ENCODE measurements at places on chromosomes 13 and 19.

GRCh38 chr13:40204246-40204645, 462.2 kb downstream of the FOXO1 start:
- no peak for DNase-seq

DNA sequence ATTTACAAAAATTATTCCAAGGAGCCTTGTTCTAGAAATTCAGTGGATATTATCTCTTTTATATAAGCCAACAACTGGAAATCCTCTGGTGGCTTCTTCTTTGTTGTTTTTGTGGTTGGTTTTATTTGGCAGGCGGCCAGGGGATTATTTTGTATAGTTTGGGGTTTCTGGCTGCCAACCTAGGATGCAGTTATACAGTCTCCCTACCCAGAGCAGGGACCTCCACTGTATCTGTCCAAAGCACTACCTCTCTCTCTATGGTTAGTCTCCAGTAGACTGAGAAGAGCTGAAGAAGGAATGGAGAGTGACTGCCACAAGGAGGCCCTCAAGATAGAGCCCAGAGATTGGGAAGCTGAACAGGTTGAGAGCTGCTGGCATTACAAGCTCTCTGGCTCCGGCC, 80.2 kb downstream of the ZAR1L start:
- DNase-seq = no peak

GRCh38 chr19:38429055-38429810, 3.2 kb upstream of the RASGRP4 start:
- DNase-seq = peak; percentile 73

GRCh38 chr13:36297366-36298338, at the start of gene CCDC169:
CCDC169 (minus strand) TSS chr13:36297814; CDS start chr13:36297719, 95 bp downstream.
- peak; percentile 75 for DNase-seq

GRCh38 chr19:46265217-46265828, 31.5 kb upstream of the HIF3A start:
- DNase-seq = peak; percentile 85

- DNase-seq = peak; percentile 51
These were observed at the start of gene AKAP11 for GRCh38 chr13:42272115-42272803. AKAP11 (plus strand) TSS chr13:42272152; CDS start chr13:42286349, 14,197 bp downstream.

DNA sequence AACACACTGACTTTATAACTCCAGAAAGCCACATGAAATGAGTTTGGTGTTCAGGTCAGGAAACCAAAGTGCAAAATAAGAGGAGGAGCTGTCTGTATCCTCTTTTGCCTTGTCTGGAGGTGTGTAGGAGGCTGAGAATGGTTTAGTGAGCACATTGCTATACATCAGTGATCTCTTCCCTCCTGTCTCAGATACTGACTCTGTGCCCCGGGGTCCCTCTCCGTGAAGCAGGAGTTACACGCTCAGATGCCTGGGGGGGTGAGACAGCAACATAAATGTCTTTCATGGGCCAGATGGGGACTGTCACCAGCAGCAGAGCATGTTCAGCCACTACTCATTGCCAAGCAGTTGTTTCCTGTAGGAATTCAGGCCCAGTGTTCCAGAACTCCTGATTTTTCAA, 285.4 kb downstream of the ATP8A2 start:
- no peak for DNase-seq

DNA sequence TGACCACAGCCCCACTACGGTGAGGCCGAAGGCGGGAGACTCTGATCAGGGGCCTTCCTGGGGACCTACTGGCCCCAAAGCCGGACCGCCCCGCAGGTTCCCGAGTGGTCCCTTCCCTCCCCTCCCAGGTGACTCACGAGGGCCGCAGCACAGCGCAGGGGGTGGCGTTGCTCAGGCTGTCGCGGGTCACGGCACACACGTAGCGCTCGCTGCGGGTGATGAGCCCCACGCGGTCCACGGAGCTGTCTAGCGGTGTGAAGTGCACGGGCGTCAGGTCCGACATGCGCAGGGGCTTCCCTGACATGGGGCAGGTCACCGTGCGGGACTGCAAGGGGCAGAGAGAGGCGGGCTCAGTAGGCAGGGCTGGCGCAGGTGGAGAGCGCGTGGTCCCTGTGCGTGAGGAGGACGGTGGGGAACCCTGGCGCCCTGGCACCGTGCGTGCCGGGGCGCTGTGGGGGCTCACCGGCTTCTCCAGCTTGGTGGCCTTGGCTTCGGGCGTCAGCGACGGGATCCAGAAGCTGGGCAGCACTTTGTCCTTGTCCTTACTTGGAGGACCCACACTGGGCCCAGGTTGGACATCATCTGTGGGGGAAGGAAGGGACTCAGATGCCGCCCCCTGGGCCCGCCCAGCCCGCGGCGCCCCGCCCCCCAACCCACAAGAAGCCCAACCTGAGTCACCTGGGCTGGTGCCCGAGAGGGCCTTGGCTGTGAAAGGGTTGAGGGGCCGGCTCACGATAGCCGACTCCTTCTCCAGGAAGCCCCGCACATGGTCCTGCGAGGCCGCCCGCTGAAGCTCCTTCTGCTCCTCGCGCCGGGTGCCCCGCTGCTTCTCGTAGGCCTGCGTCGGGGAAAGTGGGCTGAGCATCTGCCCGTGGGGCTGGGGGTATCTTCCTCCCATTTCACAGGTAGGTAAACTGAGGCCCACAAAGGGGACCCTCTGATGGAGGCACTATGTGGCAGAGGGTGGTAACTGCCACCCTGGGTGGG, 23.7 kb downstream of the NOSIP start:
- peak; percentile 31 for DNase-seq

- peak; percentile 56 for DNase-seq
These were observed 67.3 kb downstream of the TRPM4 start for GRCh38 chr19:49224879-49225278.

DNA sequence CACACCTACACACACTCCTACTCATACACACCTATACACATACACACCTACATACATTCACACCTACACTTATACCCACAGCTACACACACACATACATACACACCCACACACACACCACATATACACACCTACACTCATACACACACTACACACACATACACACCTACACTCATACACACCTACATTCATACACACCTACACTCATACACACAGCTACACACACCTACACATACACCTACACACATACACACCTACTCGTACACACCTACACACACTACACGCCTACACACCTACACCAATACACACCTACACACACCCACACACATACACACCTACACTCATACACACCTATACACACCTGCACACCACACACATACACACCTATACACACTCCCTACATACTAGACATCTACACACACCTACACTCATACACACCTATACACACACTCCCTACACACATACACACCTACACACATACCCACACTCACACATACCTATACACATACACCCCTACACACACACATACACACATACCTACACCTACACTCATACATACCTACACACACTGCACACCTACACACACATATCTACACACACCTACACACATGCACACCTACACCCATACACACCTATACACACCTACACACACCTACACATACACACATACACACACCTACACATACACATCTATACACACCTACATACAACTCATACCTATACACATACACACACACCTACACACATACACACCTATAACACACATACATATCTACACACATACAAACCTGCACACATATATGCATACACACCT, 285.2 kb upstream of the MAB21L1 start:
- DNase-seq = no peak

GRCh38 chr13:38223089-38223488, 126.6 kb upstream of the UFM1 start:
- no peak for DNase-seq

GRCh38 chr13:97702614-97703013, 250.9 kb upstream of the IPO5 start:
- no peak for DNase-seq

DNA sequence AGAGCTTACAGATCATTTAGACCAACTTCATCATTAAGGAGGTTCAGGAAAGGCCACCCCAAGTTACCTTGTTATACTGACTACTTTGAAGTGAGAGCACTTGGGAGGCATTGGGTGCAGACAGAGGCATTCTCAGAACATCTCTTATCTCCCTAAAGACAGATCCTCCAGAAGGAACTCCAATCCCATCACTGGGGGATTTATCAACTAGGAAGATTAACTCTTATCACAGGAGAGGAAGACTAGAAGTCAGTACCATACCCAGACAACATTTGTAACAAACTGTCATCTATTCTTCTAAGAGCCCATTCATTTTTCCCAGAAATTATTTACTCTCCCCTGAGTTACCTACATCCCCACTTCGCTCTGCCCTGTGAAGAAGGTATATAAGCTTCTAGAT, 5.8 kb upstream of the RFXAP start:
- no peak for DNase-seq

- DNase-seq = no peak
These were observed 316.0 kb upstream of the MIR17HG start for GRCh38 chr13:91031508-91031907.

- no peak for DNase-seq
These were observed 221.9 kb downstream of the LIG4 start for GRCh38 chr13:107993239-107993949.

- DNase-seq = no peak
These were observed 680.8 kb downstream of the SLITRK1 start for GRCh38 chr13:83201506-83201905.

Data from activated CD4-positive, alpha-beta T cell treated with anti-CD3 and anti-CD28 coated beads, Interleukin-10, Interleukin-2, amounts not matched to agents 100 ng/mL and 50 ng/mL, durations not matched to agents 16 hours and 8 hours (primary cell).